Uterus (tissue), 4 donors: ENCODE measurements at places on chromosomes 13 and 19.
A peak's percentile ranks its signal among the peaks of the same experiment; 100 is the strongest.

- H3K4me1 ChIP-seq: no peaks in the 10 kb centered on the region
- no peak overlapping the region for H3K4me3 ChIP-seq
- no peaks in the 10 kb centered on the region for H3K27me3 ChIP-seq
- DNase-seq: no peak
- no peaks in the 10 kb centered on the region for H3K36me3 ChIP-seq
Observed at GRCh38 chr13:83876546-83876945, 5.7 kb downstream of the SLITRK1 start.

GRCh38 chr19:19527674-19528625 lies 761 bp upstream of the YJEFN3 start:
- H3K27me3 ChIP-seq: no peaks in the 10 kb centered on the region
- H3K4me1 ChIP-seq: peaks cover 3% of the 10 kb centered on the region
- H3K4me3 ChIP-seq: no peak overlapping the region

DNA sequence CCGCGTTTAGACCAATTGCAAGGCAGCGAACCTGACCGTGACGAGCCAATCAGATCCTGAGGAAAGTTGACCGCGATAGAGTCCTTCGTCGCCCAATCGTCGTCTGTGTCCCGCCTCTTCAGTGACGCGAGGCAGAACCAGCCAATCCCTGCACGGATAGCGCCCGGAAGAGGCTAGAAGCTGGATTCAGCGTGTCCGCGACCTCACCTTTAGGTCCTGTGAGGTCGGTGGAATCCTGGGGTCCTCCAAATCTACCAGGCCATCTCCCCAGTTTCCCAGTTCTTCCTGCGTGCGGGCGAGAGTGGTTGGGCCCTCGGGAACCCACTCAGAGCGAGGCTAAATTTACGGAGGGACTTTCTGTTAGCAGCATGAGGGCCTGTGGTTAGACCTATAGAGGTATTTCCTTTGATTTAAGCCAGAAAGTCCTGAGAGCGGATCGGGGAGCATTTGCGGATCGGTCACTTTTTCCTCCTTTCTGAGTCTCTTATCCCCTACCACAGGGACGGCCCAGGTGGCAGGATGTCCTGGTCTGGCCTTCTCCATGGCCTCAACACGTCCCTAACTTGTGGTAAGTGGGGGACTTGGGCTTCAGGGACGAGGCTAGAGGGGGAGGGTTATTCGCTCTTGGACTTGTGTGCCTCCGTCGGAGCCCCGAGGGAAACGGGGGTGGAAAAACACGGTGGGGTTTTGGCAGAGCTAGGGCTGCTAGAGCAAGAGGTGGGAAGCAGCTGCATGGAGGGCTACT lies at the start of gene MRPS12:
Gene MRPS12 (plus strand): TSS at position 169 of the 745 bp plus-strand sequence. CDS start 351 bp downstream, at position 520.
- DNase-seq: peak; percentile 98
- H3K27ac ChIP-seq: peak within 1 kb of the TSS; percentile 87
- no peaks in the 10 kb centered on the region for H3K36me3 ChIP-seq
- peak within 1 kb of the TSS; percentile 82 for H3K4me3 ChIP-seq
- no peaks in the 10 kb centered on the region for H3K4me1 ChIP-seq

DNA sequence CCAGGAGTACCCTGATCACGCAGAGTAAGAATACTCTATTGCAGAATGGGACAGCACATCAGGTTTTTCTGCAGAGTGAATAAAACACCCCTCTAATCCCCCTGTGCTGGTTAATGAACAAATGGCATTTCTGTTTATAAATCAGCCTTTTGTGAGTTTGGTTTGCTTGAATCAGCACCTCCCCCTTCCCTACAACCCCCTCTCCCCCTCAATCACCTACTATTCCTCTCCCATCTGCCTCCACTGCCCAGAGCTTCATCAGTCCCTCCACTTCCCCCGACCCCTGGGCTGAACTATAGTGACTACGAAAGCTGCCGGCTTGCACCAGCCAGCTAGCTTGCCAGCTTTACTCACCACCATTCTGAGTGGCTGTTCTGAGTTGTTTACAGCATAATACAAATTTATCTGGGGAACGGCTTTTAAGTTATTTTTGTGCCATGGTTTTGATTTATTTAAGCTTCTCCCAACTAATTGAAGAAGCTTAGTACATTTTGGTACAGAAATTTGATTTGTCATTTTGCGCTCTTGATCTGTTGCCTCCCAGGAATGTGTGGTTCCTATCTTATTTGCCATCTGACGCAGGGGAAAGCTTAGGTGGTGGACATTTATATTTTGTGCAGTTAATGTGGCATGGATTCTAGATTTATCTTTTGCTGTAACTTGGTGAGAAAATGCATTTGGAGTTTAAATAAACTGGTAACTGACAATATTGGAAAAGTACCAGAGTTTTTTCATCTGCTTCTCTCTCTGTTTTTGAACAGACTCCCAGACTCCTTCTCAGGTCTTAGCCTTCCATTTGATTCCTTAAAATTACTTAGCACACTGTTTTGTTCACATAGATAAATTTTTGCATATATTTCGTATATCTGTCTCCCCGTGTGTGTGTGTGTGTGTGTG lies 41.7 kb upstream of the WDFY2 start:
- H3K4me1 ChIP-seq: peaks cover 17% of the 10 kb centered on the region
- H3K27ac ChIP-seq: peak overlapping the region; percentile 80
- H3K27me3 ChIP-seq: no peaks in the 10 kb centered on the region
- H3K36me3 ChIP-seq: no peaks in the 10 kb centered on the region

DNA sequence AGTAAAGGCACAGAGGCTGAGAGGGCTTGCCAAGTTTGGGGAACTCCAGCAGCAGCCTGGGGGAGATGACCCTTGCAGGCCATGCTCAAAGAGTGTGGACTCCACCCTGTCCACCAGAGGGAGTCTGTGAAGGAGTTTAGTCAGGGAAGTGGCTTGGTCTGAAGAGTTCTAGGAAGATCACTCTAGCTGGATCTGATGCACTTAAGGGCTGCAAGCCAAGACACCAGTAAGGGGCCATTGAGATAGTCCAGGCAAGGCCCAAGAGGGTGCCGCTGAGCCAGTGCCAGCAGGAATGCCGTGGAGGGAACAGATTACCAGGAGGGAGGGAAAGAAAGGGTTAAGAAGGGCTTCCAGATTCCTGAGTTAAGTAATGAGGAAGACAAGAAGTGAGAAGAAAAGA lies 68.7 kb downstream of the ZAR1L start:
- DNase-seq: peak; percentile 35
- H3K36me3 ChIP-seq: no peaks in the 10 kb centered on the region
- no peaks in the 10 kb centered on the region for H3K27me3 ChIP-seq
- no peak overlapping the region for H3K27ac ChIP-seq
- no peak overlapping the region for H3K4me3 ChIP-seq

DNA sequence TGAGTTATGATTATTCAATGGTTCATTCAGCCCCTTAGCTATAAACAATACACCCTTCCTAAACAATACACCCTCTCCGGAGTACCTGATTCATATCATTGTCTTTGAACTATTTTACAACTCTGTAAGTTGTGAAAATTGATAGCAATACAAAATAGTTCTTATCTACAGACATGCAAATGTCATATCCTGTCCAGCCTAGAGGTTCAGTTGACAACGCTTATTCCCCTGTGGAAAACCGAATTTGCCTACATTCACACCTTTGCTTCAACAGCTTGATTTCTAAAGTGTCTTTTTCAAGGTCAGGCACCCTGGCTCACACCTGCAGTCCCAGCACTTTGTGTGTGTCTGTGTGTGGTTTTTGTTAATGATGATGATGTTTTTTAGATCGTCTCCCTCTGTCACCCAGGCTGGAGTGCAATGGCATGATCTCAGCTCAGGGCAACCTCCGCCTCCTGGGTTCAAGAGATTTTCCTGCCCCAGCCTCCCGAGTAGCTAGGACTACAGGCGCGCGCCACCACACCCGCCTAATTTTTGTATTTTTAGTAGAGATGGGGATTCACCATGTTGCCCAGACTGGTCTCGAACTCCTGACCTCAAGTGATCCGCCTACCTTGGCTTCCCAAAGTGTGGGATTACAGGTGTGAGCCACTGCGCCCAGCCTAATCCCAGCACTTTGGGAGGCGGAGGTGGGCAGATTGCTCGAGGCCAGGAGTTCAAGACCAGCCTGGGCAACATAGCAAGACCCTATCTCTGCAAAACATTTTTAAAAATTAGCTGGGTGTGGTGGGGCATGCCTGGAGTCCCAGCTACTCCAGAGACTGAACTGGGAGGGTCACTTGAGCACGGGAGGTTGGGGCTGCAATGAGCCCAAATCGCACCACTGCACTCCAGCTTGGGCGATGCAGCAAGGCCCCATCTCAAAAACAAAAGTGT lies 9.6 kb downstream of the C19orf53 start:
- no peaks in the 10 kb centered on the region for H3K36me3 ChIP-seq
- DNase-seq: no peak
- no peaks in the 10 kb centered on the region for H3K27me3 ChIP-seq
- H3K4me3 ChIP-seq: no peak overlapping the region
- no peak overlapping the region for H3K27ac ChIP-seq
